ENCODE measurements at places on chromosomes 13 and 19.
A peak's percentile ranks its signal among the peaks of the same experiment; 100 is the strongest.

- no peak for DNase-seq
These were observed 22.1 kb downstream of the MED4 start for GRCh38 chr13:48072787-48073186.

GRCh38 chr19:42531313-42531712 is 3.0 kb upstream of the CEACAM1 start:
- DNase-seq: no peak

GRCh38 chr19:1219786-1220476 is 14.4 kb downstream of the STK11 start:
- no peak for DNase-seq

DNA sequence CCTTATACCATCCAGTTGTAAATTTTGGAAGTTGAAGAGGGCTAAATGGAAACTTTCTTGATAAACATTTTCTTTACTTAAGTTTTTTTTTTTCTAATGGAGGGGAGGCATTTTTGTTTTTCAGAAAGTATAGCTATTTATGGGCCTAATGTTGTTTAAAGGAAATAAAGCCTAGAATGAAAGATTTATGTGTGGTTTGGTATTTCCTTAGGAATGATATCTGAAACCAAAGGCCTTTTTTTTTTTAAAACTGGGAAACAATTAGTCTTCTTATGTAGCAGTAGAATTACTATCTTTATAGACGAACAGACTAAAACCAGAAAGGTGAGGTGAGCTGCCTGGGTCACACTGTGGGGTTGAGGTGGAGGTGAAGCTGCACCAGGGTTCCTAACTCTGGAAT is 80.1 kb downstream of the ESD start:
- DNase-seq: no peak

DNA sequence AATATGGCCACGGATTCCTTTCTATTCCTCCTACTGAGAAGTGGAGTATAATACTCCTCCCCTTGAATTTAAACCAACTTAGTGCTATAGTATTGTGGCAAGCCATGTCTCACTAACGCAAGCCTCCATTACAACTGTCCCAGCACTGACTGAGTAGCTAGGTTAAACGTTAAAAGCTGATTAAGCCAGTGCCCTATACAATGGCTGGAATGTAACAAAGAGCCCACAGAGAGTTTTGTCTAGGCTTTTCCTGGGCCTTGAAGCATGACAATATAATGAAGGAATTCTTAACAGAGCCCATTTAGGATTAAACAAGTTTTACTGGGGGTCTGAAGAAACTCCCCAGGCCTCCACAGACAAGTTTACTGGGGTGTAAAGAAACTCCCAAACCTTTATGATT is 254.5 kb upstream of the DACH1 start:
- no peak for DNase-seq

DNA sequence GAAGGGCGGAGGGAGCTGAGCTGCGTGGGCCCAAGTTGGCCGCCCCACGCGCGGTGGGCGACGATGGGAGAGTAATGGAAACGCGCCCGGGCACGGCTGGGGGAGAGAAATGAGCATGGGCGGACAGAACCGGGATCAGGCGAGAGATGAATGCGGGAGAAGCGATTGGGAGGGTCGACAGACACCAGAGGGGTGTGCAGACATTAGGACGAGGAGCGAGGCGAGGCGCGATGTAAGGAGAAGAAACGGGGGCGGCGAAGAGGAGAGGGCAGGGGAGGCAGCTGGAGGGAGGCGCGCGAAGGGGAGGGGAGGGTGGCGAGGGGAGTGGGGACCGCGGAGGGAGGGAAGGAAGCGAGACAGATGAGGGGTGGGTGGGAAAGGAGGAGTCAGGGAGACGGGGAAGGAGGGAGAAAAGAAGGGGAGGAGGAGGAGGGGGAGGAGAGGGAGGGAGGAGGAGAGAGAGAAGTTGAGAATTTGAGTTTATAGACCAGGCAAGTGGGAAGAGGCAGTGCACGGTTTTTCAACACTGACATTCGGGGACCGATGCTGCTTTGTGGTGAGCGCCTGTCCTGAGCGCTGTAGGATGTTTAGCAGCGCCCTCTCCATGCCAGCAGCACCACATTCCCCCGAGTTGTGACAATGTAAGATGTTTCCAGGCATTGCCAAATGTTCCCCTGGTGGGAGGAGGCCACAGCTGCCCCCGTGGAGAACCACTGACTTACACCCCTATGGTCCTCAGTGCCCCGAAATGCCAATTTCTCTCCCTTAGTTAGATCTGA is at the start of gene SHISA7:
Gene SHISA7, minus strand, starts transcription at position 256 of the 779 bp plus-strand sequence. CDS start 437 bp downstream, outside the sequence.
- DNase-seq: peak; percentile 75

- no peak for DNase-seq
These were observed 133.2 kb downstream of the FRY start for GRCh38 chr13:32164622-32165268.

DNA sequence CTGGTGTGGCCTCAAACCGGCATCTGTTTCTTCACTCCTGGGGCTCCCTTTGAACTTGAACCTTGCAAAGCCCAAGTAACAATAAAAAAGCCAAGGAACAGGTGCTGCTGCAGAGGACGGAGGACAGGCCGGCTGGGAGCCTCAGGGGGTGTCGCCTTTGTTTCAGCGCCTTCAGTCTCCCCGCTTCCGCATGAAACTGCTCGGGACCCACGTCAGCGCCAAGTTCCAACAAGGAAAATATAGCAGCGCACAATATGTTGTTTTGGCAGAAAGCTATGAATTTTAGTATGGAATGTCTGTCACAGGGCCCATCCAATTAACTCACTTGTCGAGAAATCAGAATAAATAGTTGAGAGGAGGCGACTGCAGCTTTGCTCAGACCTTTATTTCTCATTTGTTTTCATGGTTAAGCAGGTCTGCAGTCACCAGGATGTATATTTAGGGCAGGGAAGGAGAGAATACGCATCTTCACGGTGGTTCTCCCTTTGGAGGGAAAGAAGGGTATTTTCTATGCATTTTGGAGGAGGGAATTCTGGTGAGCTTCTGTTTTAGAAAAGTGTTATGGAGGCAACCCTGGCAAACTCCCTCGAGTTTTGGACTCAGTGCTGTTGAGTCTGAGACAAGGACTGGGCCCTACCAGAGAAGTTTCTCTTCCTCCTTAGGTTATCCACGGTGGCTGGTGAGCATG is 34.3 kb upstream of the MEDAG start:
- DNase-seq: no peak

GRCh38 chr19:49710372-49710951 is 19.5 kb downstream of the CPT1C start:
- no peak for DNase-seq

GRCh38 chr19:41785653-41786052 is 10.7 kb upstream of the CEACAM3 start:
- peak; percentile 98 for DNase-seq

DNA sequence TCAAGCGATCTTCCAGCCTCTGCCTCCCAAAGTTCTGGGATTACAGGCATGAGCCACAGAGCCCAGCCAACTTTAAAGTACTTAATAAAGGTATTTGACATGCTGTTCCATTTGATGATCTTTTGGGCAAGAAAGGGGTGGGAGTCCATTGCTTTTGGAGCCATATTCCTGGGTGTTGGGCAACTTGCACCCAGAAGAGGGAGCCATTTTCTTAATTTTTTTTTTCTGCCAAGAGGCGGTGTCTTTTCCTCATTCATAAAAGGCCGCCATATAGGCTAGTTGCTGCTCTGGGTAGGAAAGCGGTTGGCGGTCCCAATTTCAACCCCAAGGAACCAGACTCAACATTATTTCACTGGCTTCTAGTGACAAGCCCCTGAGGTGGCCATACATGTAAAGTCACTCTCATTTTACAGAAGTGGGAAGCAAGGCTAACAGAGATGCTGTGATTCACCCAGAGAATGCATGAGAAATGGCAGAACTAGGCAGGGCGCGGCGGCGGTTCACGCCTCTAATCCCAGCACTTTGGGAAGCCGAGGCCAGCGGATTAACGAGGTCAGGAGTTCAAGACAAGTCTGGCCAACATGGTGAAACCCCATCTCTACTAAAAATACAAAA is 139.6 kb downstream of the CACNA1A start:
- DNase-seq: no peak

DNA sequence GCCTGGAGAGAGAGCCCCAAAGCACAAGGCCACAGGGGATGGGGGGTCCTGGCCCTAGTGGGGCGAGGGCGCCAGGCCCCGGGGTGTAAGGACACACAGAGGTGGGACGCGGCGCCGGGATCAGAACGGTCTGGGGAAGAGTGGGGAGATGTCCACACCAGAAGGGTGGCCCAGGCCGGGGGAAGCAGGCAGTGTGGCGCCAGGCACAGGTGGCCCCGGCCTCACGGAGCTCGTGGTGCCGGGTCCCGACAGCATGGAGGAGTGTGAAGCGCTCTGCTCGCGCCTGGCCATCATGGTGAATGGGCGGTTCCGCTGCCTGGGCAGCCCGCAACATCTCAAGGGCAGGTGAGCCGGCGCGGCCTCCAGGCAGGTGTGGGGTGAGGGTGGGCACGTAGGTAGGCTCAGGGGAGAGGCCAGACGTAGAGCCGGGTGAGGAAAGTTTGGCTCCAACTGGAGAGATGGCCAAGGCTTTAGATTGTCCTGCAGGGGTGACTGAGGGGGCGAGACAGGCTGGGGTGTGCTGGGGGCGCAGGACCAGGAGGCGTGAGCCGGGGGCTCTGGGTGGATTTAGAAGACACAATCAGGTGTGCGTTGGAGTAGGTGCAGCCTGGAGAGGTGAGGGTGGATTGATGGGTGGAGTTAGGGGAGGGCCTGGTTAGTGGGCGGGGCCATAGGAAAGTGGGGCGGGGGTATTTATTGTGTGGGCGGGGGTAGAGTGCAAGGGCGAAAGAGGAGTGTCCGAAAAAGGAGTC is 2.9 kb upstream of the ARHGAP45 start:
- no peak for DNase-seq

DNA sequence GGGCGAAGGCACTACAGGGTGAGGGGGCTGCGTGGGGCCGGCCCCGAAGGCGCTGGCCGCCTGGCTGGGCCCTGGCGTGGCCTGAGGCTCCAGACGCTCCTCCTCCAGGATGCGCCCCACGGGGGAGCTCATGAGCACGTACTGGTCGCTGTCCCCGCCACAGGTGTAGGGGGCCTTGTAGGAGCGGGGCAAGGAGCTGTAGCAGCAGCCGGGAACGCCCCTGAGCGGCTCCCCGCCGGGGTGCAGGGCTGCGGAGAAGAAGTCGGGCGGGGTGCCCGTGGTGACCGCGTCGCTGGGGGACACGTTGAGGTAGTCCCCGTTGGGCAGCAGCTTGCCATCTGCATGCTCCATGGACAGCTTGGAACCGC is 3.0 kb downstream of the IRS2 start:
- no peak for DNase-seq

GRCh38 chr19:4119763-4120162 is 4.2 kb downstream of the MAP2K2 start:
- no peak for DNase-seq

DNA sequence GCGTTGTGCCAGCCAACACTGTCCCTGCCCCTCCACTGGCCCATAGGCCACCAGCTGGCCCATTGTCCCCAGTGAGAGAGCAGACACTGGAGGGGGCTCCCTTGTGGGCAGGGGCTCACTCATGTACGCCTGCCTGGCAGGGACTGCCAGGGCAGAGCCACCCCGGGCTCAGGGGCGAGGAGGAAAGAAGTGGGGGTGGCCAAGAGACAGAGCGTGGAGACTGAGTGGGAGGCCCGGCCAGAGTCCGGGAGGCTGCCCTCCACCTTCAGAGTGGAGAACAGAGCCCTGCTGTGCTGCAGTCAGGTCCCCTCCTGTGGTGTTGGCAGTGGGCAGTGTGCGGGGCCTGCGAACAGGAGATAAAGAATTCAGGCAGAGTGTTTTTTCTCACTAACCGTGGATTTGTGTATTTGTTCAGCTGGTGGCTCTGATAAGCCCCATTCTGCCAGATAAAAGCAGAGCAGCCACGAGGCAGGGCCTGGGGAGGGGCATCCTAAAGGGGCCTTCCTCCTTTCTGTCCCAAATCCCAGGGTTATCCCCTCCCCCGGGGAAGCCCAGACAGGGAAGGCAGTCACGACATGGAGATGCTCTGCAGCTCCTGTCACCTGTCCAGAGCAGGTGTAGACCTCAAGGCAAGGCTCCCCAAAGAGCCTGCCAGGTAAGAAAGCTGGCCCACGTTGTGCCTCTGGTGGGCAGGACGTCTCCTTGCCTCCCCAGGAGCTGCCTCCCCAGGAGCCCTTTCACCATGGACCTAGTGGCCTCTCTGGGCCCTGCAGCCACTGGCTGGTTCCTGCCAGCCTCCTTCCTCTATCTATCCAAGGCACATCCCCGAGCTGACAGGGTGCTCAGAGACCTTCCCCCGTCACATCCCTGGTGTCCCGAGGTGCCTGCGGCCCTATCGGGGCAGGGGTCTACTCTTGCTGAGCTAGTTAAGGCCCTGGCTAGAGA is 33.0 kb downstream of the LYL1 start:
- DNase-seq: no peak

DNA sequence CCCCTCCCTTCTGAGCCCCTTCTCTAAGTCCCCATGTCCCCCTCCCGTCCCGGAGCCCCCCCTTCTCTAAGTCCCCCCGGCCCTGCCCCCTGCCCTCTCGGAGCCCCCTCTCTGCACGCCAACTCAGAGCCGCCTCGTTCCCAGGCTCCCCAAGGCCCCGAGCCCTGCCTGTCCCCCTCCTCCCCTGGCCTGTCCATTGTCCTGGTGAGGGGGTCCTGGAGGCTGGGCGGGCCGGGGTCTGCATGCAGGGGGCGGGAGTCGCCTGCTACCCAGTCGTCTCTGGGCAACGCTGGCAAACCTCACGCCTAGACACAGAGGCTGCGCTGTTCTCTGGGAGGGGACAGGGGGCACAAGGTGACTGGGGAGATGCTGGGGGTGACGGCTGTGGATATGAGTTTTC is 39.2 kb upstream of the SEMA6B start:
- no peak for DNase-seq

DNA sequence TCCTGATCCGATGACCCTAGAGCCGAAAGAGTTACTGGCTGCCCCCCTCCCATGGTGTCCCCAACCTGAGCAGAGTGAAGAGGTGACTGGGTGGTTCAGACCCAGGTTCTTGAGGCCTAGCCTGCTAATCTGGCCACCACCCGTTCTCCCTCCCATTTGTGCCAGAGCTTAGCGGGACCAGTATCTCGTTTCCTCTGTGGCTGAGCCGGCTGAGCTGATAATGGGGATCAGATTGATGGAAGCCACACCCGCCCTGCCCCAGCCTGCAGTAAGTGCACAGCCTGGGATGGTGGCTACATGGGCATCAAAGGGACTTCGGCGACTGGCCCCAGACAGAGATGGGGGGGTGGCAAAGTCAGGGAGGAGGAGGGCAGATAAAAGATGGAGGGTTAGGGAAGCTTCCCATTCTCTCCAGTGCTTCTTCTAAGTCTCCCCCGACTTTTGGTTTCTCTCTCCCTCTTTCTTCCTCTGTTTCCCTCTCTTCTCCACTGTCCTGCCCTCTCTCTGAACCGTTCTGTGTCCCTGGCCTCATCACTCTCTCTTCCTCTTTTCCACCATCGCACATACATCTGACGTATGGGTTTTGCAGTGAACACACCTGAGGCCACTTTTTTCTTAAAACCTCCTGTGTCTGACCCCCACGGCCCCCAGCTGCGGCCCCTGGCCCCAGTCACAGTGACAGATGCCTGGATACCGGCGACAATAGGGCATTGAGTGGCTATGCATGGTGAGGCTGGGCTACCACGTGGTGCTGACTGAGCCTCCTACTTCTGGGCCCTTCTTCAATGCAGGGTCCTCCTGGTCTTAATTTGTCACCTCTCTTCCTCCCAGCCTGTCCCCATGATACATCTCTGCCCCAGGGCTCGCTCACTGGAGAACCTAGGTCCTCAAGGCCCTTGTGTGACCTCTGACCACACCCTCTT is 2.4 kb downstream of the ELAVL3 start:
- DNase-seq: no peak
